ENCODE measurements at places on chromosomes 6 and 20. TPM values are rescaled to one million over a fixed set of nuclear protein-coding genes. Genes with fewer than 3 reads are reported as not detected.

NHLRC1 gene
- 4.3 TPM for total RNA-seq

PPP1R10 gene
- 68.4 TPM for total RNA-seq

SLC17A1 gene
- not detected for total RNA-seq

DOK5 gene
- total RNA-seq, result not detected

KCNK5 gene
- total RNA-seq, result 0.61 TPM

LAMP5 gene
- total RNA-seq, result 1.9 TPM

SPDEF gene
- total RNA-seq, result 0.06 TPM

SLC16A10 gene
- total RNA-seq, result 34.0 TPM

ENPP5 gene
- total RNA-seq, result 25.7 TPM

SYTL3 gene
- 2.3 TPM for total RNA-seq

WFDC12 gene
- total RNA-seq, result not detected

- H3K4me1 ChIP-seq, result peaks cover 9% of the 10 kb centered on the region
- H3K27me3 ChIP-seq, result no peaks in the 10 kb centered on the region
- no peaks in the 10 kb centered on the region for H3K36me3 ChIP-seq
- no peak overlapping the region for H3K27ac ChIP-seq
- DNase-seq, result no peak
- no peak overlapping the region for H3K4me3 ChIP-seq
These were observed 19.5 kb downstream of the RNF24 start for GRCh38 chr20:3995749-3996320.

GRCh38 chr6:33620856-33621710, at the start of gene ITPR3:
Gene ITPR3 (plus strand): TSS chr6:33621322. CDS start chr6:33621603, 281 bp downstream.
- H3K4me3 ChIP-seq, result peak within 1 kb of the TSS; percentile 87
- peak within 1 kb of the TSS; percentile 84 for H3K27ac ChIP-seq
- H3K27me3 ChIP-seq, result no peaks in the 10 kb centered on the region

GRCh38 chr6:9933677-9934076, 481.2 kb downstream of the TFAP2A start:
- H3K4me1 ChIP-seq, result no peaks in the 10 kb centered on the region
- DNase-seq, result no peak
- H3K4me3 ChIP-seq, result no peak overlapping the region
- no peaks in the 10 kb centered on the region for H3K27me3 ChIP-seq
- H3K36me3 ChIP-seq, result no peaks in the 10 kb centered on the region

- no peaks in the 10 kb centered on the region for H3K4me1 ChIP-seq
- H3K36me3 ChIP-seq, result no peaks in the 10 kb centered on the region
- no peak for DNase-seq
- no peaks in the 10 kb centered on the region for H3K27me3 ChIP-seq
These were observed 7.5 kb upstream of the LY86 start for GRCh38 chr6:6581054-6581453.

DNA sequence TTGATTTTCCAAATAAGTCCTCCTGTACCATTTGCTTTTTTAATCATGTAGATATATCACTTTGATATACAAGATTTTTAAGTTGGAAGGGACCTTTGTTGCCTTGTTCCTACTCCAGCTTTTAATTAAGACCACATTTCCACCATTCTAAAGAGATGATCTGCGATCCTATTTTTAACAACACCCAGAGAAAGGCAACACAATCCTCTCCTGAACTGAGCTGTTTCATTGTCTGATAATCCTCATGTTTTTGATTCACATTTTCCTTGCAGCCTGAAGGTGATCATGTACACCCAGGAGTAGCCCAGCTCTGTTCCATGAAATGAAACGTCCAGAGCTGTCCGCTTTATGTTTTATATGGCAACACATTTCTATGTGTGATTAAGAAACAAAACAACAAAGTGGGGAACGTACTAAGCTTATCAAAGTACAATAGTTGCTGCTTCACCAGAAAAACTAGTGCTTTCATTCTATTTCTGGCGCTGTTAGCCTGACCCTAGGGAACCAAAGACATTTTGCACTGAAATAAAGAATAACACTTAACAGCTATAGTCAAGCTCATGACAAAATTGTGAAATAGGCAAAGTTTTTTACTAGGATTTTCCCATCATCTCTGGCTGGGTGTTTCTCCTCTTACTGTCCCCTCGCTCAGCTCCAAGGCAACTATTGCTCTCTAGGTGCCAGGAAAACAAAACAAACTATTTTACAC, 22.6 kb upstream of the TRAF3IP2 start:
- H3K4me3 ChIP-seq, result no peak overlapping the region
- no peak overlapping the region for H3K27ac ChIP-seq
- H3K27me3 ChIP-seq, result no peaks in the 10 kb centered on the region
- H3K36me3 ChIP-seq, result no peaks in the 10 kb centered on the region
- no peak for DNase-seq
- no peaks in the 10 kb centered on the region for H3K4me1 ChIP-seq

DNA sequence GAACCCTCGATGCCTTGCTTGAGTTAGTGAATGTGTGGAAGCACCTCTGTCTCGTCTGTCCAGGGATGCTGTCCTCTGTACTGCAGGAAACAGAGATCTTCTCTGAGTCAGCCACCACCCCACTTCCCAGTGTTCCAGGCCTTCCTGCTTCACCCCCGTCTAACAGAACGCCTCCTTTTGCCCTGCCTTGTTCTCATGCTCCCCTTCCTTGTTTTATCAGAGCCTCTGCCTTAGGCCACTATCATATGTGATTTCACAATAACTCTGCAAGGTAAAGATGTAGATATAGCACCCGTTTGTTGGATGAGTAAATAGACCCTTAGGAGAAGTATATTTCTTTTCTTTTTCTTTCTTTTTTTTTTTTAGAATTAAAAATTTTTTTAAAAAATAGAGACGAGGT, 106.7 kb upstream of the CLDN20 start:
- H3K4me3 ChIP-seq, result no peak overlapping the region
- H3K4me1 ChIP-seq, result no peaks in the 10 kb centered on the region
- H3K36me3 ChIP-seq, result no peaks in the 10 kb centered on the region
- no peaks in the 10 kb centered on the region for H3K27me3 ChIP-seq

GRCh38 chr6:11113038-11113437, 1.5 kb upstream of the ERVFRD-1 start:
- DNase-seq, result no peak
- H3K4me3 ChIP-seq, result no peak overlapping the region
- no peak overlapping the region for H3K27ac ChIP-seq
- no peaks in the 10 kb centered on the region for H3K27me3 ChIP-seq
- H3K36me3 ChIP-seq, result no peaks in the 10 kb centered on the region

- DNase-seq, result no peak
- no peak overlapping the region for H3K27ac ChIP-seq
- peaks cover 38% of the 10 kb centered on the region for H3K4me1 ChIP-seq
- H3K27me3 ChIP-seq, result peaks cover 13% of the 10 kb centered on the region
- H3K4me3 ChIP-seq, result no peak overlapping the region
- peaks cover 33% of the 10 kb centered on the region for H3K36me3 ChIP-seq
These were observed 3.3 kb upstream of the COL11A2 start for GRCh38 chr6:33195304-33196165.

DNA sequence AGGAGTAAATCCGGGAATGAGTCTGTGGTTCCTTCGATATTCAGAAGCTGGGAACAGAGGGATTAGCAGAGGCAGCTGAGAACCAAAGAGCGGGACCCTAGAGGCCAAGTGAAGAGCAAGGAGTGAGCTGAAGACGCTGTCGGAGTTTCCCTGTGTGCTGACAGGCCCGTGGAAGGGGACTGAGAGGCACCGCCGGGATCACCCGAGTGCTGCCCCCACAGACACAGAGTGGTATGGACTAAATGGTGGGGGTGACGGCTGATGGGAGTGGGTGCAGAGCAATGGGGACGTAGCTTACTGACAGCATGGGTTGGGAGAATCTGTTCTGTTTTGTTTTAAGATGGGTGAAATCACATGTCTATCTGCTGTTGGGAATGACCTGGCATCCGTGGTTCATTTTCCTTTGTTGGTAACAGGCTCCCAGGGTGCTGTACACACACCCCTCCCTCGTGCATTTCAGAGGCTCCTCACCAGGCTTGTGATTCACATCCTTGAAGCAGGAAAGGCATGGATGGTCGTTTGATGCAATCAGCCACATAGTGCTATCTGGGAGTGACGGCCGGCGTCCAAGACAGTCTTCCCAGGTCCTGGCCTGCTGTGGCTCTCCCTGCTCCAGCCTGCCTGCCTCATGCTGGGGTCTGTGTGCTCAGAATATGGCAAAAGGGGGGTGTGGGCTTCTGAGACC, 97.4 kb downstream of the THBS2 start:
- no peak overlapping the region for H3K27ac ChIP-seq
- no peaks in the 10 kb centered on the region for H3K4me1 ChIP-seq
- no peaks in the 10 kb centered on the region for H3K27me3 ChIP-seq
- DNase-seq, result no peak
- no peaks in the 10 kb centered on the region for H3K36me3 ChIP-seq
- H3K4me3 ChIP-seq, result no peak overlapping the region

GRCh38 chr6:84688141-84688873, 76.1 kb downstream of the TBX18 start:
- H3K27ac ChIP-seq, result no peak overlapping the region
- H3K4me3 ChIP-seq, result no peak overlapping the region
- H3K27me3 ChIP-seq, result no peaks in the 10 kb centered on the region
- H3K36me3 ChIP-seq, result no peaks in the 10 kb centered on the region
- no peak for DNase-seq
- H3K4me1 ChIP-seq, result no peaks in the 10 kb centered on the region

DNA sequence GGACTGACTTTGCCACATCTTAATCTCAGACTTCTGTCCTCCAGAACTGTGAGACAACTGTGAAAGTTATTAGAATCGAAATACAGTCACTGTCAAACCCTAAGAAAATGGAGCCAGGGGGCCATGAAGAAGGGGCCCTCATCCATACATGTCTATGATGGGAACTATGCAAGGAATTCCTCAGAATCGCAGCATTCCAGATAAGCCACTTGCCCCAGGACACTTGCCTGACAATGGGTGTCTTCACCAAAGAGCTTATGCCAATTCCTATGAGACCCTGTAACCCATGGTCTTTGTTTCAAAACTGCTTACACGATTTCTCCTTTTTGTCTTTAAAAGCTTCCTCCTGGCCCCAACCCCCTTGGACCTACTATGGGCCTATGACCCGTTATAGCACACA, 90.4 kb upstream of the FOXP4 start:
- H3K27me3 ChIP-seq, result no peaks in the 10 kb centered on the region
- H3K4me1 ChIP-seq, result no peaks in the 10 kb centered on the region
- DNase-seq, result no peak

- no peak overlapping the region for H3K27ac ChIP-seq
- H3K27me3 ChIP-seq, result peaks cover 30% of the 10 kb centered on the region
- peak; percentile 94 for DNase-seq
- H3K36me3 ChIP-seq, result no peaks in the 10 kb centered on the region
These were observed 67.2 kb upstream of the TBC1D7 start for GRCh38 chr6:13395272-13396237.

- H3K27me3 ChIP-seq, result no peaks in the 10 kb centered on the region
- H3K27ac ChIP-seq, result no peak overlapping the region
- no peaks in the 10 kb centered on the region for H3K36me3 ChIP-seq
- H3K4me1 ChIP-seq, result no peaks in the 10 kb centered on the region
- DNase-seq, result no peak
These were observed 120.2 kb downstream of the MBOAT1 start for GRCh38 chr6:20092071-20092566.

- H3K27me3 ChIP-seq, result no peaks in the 10 kb centered on the region
- H3K4me1 ChIP-seq, result no peaks in the 10 kb centered on the region
- no peak for DNase-seq
- H3K4me3 ChIP-seq, result no peak overlapping the region
- H3K36me3 ChIP-seq, result no peaks in the 10 kb centered on the region
These were observed 19.2 kb upstream of the LMBRD1 start for GRCh38 chr6:69816026-69816425.

DNA sequence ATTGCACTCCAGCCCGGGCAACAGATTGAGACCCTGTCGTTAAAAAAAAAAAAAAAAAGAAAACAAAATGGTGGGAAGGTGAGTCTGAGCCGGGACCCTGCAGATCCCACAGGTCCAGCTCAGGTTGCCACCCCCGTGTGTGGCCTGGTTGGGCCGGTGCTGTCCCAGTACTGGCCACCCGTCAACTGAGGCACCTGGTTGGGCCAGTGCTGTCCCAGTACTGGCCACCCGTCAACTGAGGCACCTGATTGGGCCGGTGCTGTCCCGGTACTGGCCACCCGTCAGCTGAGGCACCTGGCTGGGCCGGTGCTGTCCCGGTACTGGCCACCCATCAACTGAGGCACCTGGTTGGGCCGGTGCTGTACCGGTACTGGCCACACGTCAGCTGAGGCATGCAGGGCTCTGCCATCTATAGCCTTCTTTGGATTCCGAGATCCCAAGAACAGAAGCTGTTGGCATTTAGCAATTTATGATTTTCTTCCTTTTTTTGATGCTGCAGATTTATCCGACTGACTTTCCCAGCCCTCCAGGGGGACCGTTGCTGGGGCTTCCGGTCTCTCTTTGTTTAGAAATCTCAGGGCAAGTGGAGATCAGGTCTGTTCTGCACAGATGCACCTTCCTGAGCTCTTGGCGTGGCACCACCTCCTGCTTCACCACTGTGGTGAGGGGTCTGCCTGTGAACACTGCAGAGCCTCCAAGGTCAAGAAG, 113.8 kb downstream of the SYCP2 start:
- H3K4me1 ChIP-seq, result no peaks in the 10 kb centered on the region
- no peaks in the 10 kb centered on the region for H3K36me3 ChIP-seq
- no peak overlapping the region for H3K4me3 ChIP-seq
- no peaks in the 10 kb centered on the region for H3K27me3 ChIP-seq
- no peak overlapping the region for H3K27ac ChIP-seq
- no peak for DNase-seq

DNA sequence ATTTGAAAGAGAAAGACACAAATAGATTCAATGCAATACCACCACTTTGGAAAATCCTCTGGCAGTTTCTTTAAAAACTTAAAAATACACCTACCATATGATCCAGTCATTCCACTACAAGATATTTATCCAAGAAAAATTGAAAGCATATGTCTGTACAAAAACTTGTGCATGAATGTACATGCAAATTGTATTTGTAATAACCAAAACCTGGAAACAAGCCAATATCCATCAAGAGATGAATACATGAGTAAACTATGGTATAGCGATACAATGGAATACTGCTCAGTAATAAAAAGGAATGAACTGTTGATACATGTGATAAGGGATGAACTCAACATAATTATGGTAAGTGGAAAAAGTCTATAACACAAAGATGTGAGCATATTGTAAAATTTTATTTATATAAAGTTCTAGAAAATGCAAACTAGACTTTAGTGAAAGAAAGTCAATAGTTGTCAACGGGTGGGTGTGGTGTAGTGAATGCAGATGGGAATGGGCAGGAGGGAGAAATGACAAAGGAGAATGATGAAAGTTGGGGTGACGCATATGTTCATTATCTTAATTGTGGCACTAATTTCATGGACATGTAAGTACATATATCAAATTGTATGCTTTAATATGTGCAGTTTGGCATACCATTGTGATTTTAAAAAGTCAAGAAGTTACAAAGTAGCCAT, 347.5 kb downstream of the SAMD5 start:
- no peaks in the 10 kb centered on the region for H3K4me1 ChIP-seq
- H3K27me3 ChIP-seq, result no peaks in the 10 kb centered on the region
- no peak overlapping the region for H3K4me3 ChIP-seq
- no peaks in the 10 kb centered on the region for H3K36me3 ChIP-seq

Data from adrenal gland (tissue), 19 donors.